ENCODE measurements at places on chromosomes 1 and 21.
A peak's percentile ranks its signal among the peaks of the same experiment; 100 is the strongest.

- peak; percentile 60 for DNase-seq
Measured at GRCh38 chr1:227788271-227789083, 27.0 kb upstream of the PRSS38 start.

DNA sequence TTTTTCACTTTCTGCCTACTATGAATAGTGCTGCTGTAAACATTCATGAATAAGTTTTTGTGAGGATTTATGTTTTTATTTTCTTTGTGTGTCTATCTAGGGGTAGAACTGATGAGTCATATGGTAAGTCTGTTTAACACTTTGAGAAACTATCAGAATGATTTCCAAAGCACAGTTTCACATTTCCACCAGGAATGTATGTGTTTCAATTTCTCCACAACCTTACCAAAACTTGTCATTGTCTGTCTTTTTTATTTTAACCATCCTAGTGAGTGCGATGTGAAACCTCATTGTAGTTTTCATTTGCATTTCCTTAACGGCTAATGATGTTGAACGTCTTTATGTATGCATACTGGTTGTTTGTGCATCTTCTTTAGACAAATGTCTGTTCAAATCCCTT is 23.5 kb downstream of the RNASEL start:
- DNase-seq, result no peak

- no peak for DNase-seq
Measured at GRCh38 chr1:53176452-53177208, 20.0 kb upstream of the CPT2 start.

DNA sequence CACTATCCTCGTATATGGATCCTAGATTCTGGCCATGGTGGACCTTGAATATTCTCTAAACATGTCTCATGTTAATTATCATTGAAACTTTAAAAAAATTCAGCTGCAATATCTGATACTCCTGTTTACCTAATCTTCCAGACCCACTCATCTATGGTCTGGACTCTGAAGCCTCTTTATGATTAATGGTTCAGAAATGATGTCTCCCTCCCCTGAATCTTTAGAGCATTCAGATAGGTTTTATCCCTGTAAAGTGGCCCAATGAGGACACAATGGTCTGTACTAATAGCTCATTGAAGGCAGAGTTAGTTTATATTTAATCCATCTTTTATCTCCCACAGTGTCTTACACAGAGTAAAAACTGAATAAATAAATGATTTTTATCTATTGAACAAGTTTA is 53.0 kb upstream of the DUSP10 start:
- DNase-seq, result no peak

- DNase-seq, result no peak
Measured at GRCh38 chr1:54845772-54846171, 41.2 kb downstream of the DHCR24 start.

DNA sequence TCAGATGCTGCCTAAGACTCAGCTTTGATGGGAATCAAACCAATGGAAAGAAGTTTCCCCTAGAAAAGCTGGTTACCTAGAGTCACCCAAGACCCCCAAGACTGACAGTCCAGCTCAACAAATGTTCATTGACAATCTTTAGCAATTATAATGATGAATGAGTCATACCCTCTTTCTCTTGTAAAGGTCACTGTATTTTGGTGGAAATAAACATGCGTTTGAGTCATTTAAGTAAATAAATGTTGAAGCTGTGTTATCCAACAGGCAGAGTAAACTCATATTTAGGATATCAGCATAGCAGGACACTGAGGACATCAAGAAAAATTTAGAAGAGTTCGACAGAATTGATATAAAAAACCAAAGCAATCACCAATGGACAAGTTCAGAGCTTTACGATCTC is 295.9 kb downstream of the RGS7 start:
- DNase-seq, result no peak

DNA sequence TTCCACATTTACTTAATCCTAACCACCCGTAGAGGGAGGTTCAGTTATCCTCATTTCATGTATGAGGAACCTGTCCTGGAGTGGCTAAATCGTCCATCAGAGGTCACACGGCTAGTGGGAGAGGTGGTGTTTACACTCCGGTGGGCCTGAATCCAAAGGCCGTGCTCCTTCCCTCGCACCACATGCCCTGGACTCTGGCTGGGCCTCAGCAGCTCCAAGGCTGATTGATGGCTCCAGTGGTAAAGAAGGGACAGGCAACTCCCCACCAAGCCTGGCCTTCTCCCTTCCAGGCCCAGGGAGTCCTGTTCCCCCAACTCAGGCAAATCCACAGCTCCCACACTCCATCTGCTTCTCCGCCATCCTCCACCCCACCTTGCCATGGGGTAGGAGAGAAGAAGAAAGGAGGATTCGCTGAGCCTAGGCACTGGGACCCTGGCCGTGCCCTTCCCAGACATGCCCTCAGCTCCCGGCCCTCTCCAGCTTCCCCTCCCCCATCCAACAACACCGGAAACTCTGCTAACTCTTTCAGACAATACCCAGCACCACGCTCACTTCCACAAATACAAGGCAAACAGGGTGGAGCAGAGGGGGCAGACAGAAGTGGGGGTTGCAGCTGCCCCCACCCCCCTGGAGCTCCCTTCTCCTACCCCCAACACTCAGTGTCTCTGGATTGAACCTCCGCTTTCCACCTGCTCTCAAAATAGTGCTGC is 10.9 kb downstream of the ARHGEF2 start:
- no peak for DNase-seq

Data from activated T-cell treated with anti-CD3 and anti-CD28 coated beads for 48 hours (primary cell).